ENCODE measurements at places on chromosomes 5 and 9.

GRCh38 chr5:54470677-54471076 lies 15.2 kb downstream of the HSPB3 start:
- DNase-seq: no peak

DNA sequence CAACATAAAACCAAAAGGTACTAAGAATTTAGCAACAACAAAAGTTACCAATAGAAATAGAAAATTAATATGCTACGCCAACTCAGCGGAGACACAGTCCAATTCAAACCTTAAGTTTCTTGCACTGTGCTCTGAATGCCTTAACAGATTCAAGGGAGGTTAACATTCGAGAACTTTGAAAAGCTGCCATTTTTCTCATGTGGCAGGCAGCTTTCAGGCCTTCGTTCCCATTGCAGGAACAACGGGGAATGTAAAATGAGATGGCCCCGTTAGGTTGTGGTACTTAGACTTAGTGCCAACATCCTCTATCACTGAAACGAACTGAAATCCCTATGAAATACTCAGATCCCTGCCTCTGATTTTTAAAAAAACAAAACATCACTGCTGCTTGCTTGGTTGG lies 22.4 kb downstream of the FNBP1 start:
- DNase-seq: no peak

DNA sequence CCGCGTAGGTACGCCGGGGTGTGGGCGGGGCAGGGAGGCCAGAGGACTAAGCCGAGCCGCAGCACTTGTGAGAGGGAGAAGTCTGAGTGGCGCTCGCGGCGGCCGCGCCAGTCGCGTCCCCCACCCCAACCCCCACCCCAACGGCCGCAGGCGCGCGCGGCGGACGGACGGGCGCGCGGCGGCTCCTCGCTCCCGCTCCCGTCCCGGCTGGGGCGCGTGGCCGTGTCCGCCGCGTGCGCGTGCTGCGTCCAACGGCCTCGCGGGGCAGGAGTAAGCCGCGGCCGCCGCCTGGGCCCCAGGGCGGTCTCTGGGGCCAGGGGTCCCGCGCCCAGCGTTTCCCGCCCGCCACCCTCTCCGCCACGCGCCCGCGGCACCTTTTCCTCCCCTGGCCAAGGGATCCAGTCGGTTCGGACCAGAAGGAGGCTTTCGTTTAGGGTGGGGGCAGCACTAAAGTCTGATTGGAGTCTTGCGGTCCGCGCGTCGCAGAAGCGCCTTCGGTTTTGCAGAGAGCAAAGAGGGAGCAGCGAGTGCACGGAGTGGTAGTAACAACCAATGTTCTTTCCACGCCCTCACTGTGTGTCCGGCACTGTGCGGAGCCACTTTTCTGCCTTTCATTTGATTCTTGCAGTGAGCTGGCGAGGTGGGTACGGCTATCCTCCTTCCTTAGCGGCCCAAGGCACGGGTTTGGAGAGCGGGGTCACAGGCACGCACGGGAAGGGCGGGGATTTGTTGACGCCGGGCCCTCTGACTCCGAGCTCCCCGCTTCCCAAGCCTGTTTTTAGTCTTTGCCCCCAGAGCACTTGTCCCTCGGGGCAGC lies 483 bp downstream of the G3BP1 start:
- DNase-seq: no peak

DNA sequence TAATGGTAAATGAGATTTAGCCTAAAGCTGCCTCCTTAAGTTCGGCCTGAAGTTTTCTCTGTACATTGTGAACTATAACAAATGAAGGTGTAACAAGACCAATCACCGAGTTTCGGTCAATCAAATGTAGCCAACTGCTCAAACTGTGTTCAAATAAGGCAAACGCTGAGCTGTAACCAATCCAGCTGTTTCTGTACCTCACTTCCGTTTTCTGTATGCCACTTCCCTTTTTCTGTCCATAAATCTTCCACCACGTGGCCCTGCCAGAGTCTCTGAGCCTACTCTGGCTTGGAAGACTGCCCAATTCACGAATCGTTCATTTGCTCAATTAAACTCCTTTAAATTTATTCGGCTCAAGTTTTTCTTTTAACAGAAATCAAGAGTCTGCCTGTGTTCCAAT lies 193.5 kb upstream of the KLF9 start:
- DNase-seq: no peak

DNA sequence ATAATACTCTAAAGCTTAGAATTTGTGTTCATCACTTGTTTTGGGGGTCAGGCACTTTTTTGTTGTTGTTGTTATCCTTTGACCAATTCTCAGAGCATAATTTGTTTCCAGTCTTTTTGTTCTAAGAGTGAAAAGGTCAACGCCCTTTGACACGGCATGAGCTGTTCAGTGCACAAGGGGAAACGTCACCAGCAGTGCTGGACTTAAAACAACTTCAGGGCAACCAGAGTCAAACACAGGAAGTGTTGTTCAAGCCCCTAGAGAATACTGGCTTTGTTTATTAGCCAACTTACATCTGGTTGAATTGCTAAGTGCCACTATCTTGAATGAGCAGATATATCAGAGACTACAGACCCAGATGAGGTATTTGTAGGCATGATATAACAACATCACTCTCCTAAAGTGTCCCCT lies 368.9 kb downstream of the TMEM161B start:
- DNase-seq: no peak

DNA sequence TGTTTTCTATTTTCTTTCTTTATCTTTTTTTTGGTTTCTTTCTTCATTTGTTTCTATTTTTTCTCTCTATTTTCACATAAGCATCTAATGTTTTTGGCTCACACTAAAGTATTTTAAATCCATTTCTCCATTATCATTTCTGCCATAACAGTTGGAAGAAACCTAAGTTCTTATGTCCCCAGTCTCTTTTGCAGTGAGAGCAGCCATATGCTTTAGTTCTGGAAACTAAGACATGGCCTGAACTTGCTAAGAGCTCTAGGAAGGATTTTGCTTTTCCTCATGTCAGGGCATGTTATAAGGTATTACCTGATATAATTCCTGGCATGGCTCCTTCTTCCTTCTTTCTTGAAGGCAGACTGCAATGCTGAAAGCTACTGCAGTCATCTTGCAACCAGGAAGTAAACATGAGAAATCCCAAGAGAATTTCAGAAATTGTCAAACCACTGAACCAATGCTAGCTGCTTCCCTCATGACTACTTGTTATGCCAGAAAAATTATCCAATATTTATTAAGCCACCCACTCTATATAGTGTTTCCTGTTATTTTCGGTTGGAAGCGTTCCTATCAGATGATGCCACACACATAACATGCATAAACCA lies 171.1 kb downstream of the TAF11L14 start:
- no peak for DNase-seq

GRCh38 chr9:18114559-18115475 lies 359.1 kb upstream of the ADAMTSL1 start:
- DNase-seq: no peak

Measured in activated CD4-positive, alpha-beta T cell treated with anti-CD3 and anti-CD28 coated beads for 24 hours (primary cell).